Endodermal cell (in vitro differentiated cells): ENCODE measurements at places on chromosomes 5 and 9. TPM values are rescaled to one million over a fixed set of nuclear protein-coding genes. Genes with fewer than 3 reads are reported as not detected.

Gene STK32A
- 7.4 and 9.8 TPM in 2 replicates for total RNA-seq

- DNase-seq = no peak
These were observed 598.3 kb downstream of the EFNA5 start for GRCh38 chr5:107072440-107072839.

DNA sequence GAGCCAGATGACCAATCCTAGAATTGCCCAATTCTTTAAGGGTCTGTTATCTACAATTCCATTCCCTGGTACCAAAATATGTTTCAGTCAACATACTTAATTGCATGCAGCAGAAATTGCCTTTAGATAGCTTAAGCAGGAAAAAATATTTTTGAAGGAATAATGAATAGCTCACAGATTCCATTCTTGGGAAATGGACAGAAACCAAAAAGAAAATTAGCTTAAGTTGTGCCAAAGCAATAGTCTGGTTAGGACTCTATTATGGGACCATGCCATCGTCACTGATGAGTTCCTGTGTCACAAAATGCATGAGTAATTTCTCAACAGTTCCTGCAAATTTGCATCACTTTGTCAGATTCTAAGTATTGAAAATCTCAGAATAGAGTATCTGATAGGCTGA lies 12.3 kb downstream of the ACTBL2 start:
- DNase-seq = no peak

GRCh38 chr9:2230362-2230761 lies 215.2 kb downstream of the SMARCA2 start:
- no peak for DNase-seq

GRCh38 chr5:93343570-93343969 lies 237.4 kb downstream of the NR2F1-AS1 start:
- DNase-seq = no peak

- no peak for DNase-seq
These were observed 55.9 kb downstream of the TMEM215 start for GRCh38 chr9:32839013-32839885.

DNA sequence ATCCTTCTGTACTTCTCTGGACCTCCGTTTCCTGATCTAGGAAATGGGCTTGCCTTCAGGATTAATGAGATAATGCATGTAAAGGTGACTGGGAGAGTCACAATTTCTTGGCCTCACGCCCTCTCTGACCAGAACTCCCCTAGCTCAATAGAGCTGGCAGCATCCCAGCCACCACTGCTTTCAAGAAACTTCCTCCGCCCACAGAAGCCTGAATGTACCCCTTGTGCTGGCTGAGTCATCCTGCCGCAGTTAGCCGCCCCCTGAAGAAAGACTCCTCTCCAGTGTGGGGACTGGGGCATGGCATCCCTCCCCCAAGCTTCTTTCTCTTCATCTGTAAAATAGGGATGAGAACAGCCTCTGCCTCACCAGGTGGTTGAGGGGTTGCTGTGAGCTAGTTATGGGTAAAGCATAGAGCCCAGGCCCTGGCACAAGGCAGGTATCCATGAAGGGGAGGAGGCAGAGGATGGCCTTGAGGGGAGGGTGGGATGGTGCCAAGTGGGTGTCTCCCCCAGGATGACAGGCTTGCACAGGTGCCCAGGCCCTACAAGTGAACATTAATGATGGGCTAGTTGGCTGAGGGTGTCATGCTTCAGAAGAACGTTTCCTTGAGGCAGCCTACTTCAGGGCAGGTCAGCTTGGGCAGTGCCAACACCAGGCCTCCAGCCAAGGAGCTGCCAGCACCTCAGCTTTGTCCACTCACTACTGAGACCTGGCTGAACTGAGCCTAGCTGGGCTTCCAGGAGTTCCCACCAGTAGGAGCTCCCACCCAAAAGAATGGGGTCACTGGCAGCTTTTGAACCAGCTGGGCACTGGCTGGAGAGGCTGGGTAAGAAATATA lies 3.4 kb downstream of the PDLIM4 start:
- peak; percentile 31 for DNase-seq
